ENCODE measurements at places on chromosomes 11 and 22.

DNA sequence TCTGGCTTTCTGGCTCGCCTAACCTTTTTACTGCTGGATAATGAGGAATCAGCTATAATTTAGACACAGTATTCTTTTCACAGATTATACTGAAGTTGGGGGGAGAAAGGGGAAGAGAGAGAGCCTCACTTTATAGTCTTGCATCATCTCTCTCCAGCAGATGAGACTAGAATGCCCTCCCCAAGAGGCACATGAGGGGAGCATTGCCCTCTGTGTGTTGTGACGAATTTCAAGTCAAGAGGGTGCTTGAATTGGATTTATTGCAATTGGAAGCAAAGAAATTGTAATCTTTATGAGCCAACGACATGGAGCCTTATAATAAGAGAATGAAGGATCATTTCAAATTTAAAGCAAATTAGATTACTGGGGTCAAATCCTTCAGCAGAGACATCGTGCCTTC, 17.6 kb upstream of the CADM1 start:
- no peak for DNase-seq

GRCh38 chr11:111936040-111936540, 1.1 kb upstream of the DIXDC1 start:
- DNase-seq: no peak

- DNase-seq: peak; percentile 39
These were observed 5.9 kb downstream of the TAB1 start for GRCh38 chr22:39405346-39406085.

GRCh38 chr11:16404781-16405285, 48.5 kb upstream of the SOX6 start:
- DNase-seq: no peak

DNA sequence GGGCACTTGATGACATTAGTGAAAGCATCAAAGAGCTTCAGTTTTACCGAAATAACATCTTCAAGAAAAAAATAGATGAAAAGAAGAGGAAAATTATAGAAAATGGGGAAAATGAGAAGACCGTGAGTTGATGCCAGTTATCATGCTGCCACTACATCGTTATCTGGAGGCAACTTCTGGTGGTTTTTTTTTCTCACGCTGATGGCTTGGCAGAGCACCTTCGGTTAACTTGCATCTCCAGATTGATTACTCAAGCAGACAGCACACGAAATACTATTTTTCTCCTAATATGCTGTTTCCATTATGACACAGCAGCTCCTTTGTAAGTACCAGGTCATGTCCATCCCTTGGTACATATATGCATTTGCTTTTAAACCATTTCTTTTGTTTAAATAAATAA, 10.6 kb downstream of the REXO2 start:
- no peak for DNase-seq

DNA sequence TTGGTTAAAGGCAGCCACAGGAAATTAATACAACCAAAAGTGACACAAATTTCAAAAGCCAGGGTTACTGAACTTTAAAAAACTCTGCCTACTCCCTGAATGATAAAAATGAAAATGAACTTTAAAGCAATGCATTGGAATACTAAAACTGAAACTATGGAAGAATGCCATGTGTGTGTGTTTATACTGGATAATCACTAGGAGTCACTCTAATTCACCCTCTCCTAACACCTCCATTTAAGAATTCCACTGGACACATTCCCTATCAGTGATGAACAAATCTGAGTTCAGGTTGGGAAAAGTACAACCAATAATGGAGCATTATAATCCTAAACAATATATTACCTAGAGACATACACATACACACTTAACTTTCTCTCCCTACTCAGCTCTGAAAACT, 27.5 kb upstream of the PLAAT3 start:
- no peak for DNase-seq

DNA sequence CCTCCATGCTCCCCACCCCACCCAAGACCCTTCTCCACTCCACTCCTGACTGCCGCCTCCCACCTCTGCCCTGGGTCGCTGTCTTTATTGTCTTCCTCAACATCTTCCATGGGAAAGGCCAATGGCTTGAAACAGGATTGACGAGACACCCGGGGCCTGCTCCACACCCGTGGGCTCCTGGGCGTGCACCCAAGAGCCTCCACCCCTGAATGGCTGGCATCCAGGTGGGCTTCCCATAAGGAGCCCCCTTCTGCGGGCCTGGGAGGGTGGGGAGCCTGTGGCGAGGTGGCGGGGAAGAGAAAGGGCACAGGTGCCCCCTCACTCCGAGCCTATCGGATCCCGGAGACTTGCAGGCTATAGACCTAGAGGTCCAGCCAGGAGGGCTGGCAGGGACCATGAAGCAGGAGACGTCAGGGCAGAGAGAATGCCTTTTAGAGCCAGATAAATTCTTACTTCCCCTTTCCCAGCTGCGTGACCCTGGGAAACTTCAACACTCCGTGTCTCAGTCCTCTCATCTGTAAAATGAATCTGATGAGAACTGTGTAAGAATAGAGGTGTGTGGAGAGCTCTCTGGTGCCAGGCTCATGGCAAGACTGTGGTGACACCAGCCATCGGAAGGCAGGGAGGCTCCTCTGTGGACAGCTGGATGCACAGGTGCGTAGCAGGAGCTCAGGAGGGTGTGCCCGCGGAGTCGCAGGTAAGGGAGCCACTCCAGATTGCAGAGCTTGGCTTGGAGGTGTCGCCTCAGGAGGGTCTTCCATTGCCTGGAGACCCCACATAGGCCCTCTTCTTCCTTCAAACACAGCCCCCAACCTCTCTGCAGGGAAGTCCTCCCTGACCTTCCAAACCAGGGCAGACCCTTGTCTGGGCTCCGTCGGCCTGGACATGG, 53.9 kb downstream of the SMIM38 start:
- DNase-seq: no peak

- no peak for DNase-seq
These were observed 1.4 kb upstream of the TRMT2A start for GRCh38 chr22:20118300-20119020.

DNA sequence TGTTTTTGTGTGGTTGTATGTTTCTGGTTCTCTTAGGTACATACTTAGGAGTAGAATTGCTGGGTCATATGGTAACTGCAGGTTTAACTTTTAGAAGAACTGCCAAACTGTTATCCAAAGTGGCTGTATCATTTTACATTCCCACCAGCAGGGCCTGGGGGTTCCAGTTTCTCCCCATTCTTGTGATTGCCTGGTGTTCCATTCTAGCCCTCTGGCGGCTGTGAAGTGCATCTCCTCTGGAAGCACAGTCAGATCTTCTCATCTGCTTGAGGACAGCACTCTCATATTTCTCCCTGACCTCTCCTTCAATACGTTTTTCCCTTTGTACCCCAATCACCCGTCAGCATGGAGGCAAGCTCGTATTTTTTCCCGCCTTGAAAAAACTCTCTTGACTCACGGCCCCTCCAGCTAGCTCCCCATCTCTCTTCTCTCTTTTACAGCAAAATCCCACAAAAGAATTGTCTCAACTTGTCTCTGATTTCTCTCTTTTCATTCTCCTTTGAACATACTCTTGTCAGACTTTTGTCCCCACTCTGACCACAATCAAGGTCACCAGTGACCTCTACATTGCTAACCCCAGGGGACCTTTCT, 56.8 kb upstream of the THY1 start:
- DNase-seq: no peak

- DNase-seq: no peak
These were observed 71.3 kb upstream of the FGF3 start for GRCh38 chr11:69890476-69890875.

DNA sequence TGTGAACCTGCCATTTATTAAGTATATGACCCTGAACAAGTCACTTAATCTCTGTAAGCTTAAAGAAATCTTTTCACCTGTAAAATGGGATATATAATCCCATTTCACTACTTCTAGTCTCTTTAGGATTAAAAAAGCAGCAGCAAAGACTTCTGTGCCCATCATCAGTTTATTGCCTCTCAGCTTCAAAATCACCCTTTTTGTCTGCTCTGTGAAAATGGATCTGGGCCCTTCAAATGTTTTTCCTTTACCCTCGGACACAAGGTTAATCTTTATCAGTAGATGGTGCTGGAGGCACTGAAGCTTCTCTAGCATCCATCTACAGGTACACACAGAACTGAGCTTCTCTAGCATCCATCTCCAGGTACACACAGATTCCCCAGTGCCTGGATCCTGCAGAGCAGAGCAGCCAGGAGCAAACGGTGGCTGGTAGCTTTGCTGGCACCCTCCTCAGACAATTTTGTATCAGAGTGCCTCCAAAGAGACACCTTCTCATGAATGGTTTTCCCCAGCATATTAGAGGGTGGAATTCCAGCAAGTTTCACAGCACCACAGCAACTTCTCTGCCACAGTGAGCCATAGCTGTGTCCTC, 56.8 kb downstream of the CADM1 start:
- no peak for DNase-seq

DNA sequence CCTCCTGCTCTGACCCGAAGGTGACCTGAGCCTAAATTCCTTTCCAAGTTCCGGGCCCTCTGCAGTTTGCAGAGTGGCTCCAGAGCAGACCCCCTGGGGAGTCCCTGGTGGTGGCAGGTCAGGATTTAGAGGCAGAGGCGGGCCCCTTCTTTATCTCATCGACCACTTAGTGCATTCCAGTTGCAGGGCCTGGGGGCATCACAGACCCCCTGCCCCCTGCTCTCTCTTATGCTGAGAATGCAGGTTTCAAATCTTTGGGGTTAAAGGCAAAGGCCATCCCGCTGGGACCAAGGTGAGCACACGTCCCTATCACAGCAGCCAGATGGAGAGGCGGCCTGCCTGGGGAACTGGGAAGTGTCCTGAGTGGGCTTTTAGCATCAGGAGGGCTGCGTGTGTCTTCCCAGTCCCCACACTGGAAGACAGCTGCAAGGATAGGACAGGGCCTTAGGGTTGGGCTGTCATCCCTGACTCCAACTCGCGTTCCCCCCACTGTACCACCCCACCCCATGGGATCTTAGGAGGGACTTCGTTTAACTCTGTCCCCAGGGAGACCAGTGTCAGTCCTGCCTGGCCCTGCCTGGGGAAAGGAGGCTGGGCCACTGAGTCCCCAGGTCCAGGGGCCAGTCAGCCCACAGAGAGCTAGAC, 11.3 kb downstream of the DERL3 start:
- DNase-seq: no peak

- DNase-seq: no peak
These were observed 80.1 kb upstream of the E2F8 start for GRCh38 chr11:19320827-19321226.

DNA sequence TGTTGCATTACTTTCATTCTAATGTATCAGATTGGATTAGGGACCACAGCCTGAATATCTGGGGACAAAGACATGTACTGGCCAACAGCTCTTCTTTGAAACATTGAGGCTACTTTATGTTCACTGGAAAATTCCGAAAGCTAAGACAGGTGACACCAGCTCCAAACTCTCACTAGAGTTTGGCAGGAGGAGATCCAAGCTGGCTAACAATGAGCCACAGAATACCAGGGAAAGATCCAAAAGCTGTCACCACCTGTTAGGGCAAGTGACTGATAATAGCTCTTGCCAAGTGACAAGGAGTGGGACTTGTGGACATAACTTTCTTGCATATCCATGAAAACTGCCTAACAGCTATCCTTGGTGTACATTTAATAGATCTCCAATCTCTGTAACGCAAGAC, 333.3 kb downstream of the TTC28 start:
- DNase-seq: no peak
